Activated T-cell treated with anti-CD3 and anti-CD28 coated beads, Interleukin-2, amount 50 U/mL, for 4 hours (primary cell): ENCODE measurements at places on chromosomes 13 and 19.

DNA sequence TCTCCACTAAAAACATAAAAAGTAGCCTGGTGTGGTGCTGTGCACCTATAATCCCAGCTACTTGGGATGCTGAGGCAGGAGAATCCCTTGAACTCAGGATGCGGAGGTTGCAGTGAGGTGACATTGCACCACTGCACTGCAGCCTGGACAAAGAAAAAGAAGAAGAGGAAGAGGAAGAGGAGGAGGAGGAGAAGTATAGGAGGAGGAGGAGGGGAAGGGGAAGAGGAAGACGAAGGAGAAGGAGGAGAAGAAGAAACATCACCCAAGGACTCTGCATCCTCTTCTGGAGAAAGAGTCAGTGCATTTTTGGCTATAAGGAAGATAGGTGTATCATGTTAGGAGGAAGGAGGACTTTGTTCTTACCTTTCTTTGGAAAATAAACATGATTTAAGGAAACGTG is 13.0 kb upstream of the FPR3 start:
- DNase-seq, result no peak

DNA sequence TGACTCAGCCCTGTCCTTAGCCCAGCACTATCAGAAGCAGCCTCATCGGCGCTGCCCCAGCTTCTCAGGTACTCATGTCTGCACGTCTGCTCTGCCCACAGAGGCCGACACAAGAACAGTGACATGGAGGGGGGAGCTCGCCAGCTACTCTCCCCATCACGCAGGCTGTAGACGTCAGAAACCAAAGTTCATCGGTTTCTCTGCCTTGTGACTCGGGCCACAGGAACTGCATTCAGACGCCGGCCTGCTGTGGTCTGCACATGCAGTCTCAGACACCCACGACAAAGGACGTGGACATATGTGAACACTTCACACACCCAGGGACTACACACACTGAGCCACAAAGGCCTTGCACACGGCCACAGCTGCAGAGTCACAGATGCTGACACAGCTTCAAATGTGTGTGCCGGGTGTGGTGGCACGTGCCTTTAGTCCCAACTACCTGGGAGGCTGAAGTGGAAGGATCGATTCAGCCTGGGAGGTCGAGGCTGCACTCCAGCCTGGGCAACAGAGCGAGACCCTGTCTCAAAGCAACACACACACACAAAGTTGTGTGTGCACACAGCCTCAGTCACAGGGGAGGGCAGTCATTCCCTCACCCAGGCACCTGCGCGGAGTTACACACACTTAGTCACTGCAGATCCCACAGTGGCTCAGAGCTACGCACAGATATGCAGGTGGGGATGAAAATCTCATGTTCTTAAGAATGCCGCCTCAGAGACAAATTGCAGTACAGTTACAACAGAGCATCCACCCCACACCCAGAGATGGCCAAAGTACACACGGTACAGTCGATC is 4.9 kb upstream of the ZFP36 start:
- peak; percentile 74 for DNase-seq

DNA sequence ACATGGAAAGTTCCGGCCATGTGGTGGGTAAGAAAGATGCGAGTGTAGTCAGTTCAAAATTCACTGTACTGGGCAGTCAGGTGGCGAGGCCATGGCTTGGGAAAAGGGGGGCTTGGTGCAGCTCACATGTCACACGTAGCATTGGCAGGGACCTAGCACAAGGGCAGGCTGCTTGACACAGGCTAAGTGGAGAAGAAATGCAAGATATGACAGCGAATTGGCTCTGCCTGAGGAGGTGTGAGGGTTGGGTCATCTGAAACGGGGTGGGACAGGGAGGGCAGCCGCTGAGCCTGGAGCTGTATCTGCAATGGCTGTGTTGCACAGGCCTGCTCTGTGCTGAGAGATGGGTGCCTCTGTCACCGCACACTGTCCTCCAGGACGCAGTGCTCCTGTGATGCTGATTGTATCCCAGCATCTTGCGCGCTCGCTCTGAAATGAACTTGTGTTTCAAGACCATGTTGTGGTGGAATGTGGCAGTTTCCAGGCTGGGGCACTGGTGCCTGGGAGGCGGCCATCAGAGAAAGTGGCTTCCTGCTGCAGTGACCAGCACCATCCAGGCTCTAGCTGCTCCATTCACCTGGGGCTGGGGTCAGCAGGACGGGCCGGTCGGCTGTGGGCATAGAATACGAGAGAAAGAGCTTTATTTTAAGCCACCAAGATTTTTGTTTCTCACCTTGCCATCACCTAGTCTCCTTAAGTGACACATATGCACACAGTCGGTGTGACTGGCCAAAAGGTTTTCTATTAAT is 70.3 kb downstream of the TEX29 start:
- DNase-seq, result no peak

DNA sequence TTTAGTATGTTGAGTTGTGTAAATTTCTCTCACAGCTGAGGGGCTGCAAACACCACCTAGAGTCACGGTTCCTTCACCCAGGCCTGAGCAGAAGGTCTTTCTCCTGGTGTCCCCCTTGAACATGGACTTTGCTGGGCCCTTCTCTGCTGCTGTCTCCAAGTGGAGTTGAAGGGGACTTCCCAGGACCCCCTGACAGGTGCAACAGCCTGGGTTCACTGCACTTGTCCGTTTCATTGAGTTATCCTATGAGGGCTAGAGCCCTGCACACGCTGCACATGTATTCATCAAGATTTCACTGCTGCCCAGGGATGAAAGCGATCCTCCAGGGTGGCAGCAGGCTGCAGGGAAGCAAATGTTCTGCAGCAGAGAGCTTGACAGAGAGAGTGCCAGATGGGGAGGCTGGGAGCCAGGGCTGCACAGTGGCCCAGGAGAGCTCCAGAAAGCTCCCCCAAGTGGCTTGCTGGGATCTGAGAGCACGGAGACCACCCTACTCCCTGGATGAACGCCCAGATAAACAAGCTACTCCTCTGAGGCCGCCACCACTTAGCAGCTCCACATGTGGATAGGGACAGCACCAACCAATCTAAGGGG is 10.3 kb downstream of the TMEM272 start:
- no peak for DNase-seq

- no peak for DNase-seq
These were observed 1343.9 kb upstream of the PCDH9 start for GRCh38 chr13:68574053-68574452.

GRCh38 chr13:96002322-96003131 is 50.7 kb downstream of the UGGT2 start:
- no peak for DNase-seq

DNA sequence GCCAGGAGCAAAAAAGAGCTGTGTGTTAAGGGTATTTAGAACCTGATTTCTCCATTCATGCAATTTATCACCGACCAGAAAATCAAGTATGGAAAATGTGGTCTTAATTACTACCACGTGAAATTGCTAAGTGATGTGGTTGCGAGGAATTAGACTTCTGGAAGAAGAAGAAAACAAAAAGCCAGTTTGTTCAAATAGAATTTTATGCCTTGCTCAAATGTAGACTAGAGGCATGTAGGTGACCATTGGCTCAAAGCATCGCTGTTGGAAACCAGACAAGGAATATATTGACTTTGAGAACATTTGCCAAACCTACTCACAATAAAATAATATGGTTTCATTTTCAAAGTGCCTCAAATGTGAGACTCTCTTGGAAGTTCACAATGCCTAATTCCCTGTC is 57.3 kb upstream of the LRCH1 start:
- no peak for DNase-seq

DNA sequence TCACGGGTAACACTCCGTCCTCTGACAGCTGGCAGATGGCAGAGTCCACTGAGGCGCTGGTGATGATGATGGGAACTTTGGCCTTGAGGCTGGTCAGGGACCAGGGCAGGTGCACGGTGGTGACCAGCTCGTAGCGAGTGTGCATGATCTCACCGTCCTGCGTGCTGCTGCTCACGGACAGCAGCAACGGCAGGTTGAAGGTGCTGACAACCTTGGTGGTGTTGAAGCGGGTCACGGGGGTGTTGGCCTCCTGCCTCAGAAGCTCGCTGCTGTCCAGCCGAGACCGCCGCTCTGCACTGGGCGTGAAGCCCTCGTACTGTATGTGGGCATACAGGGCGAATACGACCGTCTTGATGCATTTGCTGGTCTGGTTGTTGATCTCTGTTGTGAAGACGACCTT is 11.6 kb downstream of the ARRDC5 start:
- DNase-seq, result no peak

GRCh38 chr13:39245688-39246087 is 207.4 kb downstream of the NHLRC3 start:
- no peak for DNase-seq

GRCh38 chr13:45422731-45423292 is 4.6 kb upstream of the SLC25A30 start:
- DNase-seq, result no peak

- no peak for DNase-seq
These were observed 90.3 kb upstream of the SOX1 start for GRCh38 chr13:111976474-111977178.

- DNase-seq, result no peak
These were observed 881.1 kb downstream of the PCDH9 start for GRCh38 chr13:66348745-66349690.

DNA sequence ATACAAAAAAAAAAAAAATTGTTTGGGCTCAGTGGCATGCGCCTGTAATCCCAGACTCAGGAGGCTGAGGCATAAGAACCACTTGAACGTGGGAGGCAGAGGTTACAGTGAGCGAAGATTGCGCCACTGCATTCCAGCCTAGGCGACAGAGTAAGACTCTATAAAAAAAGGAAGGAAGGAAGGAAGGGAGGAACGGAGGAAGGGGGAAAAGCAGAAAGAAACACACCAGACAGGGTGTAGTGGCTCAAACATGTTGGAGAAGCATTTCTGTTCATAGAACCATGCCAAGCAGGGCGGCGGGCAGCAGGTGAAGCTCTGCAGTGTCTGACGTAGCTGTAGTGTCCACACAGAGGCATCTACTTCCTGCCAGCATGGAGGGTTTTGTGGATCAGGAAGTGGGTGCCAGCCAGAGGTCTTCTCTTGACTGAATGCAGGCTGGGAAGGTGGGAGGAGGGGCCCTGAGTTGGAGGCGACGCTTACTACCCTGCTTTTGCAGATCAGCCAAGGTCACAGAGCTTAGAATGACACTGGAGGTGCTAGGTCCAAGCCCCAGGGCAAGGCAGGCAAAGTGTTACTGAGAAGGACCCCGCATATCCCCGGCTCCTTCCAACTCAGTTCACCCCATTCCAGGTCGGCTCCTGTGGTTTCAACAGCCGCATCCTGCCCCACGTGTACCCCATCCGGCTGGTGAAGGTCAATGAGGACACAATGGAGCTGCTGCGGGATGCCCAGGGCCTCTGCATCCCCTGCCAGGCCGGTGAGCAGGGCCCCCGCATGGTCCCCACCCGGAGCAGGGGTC is 11.6 kb upstream of the PGLS start:
- no peak for DNase-seq
